ENCODE measurements at places on chromosomes 3 and 15.
A peak's percentile ranks its signal among the peaks of the same experiment; 100 is the strongest.

GRCh38 chr3:115626006-115626409 lies 2.7 kb downstream of the GAP43 start:
- no peak for DNase-seq

- DNase-seq = no peak
These were observed 611.3 kb downstream of the EDEM1 start for GRCh38 chr3:5798809-5799208.

- no peak for DNase-seq
These were observed 97.8 kb downstream of the BBX start for GRCh38 chr3:107620534-107620933.

- no peak for DNase-seq
These were observed 5.5 kb downstream of the SSUH2 start for GRCh38 chr3:8638994-8639658.

GRCh38 chr15:53196788-53197187 lies 406.7 kb upstream of the ONECUT1 start:
- no peak for DNase-seq

DNA sequence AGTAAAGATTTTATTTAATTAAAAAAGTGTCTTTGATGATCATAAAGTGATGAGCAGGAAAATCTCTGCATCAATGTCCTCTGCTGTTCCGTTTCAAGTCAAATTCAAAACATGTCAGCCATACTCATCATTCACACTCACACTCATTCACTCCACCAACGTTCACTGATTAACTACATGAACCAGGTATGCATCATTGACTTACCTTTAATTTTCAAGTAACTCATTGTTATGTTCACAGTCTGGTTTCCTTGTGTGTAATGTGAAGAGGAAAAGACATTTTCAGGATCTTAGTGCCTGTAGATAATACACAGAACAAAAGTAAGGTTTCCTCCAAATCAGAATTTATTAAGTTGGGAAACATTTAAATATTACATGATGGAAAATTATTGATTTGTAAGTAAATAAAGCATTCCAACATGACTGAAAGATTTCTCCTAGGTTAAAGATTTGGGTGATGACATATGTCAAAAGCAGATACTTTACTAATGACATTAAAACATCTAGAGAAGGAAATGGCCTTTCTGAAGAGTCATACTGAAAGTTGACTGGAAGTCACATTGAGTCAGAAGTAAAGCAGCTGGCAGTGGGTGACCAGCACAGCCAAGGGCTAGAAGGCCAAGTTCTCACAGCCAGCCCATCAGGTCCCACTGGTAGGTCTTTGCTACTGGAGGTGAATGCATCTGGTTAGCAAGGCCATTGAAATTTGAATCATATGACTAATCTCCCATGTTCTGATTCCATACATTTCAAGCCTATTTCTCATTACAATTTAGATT lies 251.9 kb downstream of the CDIN1 start:
- DNase-seq = no peak

DNA sequence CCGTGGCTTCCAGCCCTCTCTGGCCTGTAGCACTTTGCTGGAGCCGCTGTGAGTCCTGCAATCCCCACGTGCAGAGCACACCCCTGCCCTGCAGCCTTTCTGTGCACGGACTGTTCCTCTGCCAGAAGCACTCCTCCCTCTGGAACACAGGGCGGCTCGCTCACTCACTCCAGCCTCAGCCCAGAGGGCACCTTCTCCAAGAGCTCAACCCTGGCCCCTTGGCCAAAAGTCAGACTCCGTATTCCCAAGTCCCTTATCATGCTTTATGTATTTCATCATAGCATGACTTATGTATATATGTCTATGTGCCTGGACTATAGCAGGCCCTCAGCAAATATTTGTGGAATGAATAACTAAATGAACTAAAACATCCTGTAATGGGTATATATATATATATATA lies 63.2 kb downstream of the ASB7 start:
- DNase-seq = no peak

DNA sequence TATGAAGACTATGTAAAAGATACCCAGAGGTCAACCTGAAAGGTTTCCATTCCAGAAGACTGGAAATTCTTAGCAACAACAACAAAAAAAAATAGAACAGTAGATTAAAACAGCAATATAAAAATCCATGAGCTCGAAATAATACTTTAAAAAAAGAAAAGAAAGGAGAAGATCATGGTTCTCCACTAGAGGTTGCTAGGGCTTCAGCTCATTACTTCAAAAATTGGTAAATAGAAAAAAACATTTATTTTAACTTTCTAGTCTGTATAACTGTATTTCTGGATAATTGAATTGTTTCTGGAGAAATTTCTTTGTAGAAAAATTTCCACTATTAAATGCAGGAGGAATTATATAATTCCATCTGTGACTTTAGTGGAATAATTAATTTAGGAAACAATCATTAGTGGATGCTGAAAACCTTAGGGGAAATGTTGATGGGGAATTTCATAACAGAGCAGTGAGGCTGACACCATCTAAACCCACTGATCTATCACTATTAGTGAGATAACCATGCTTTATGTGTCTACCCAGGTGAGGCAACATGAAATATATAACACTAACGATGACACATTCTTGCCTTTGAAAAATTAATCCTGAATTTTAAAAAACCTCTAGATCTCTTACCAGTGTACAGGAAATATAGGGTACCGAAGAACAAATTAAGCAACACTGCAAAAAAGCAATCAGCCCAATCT lies 62.5 kb upstream of the SNRK start:
- DNase-seq = no peak

- no peak for DNase-seq
These were observed 53.9 kb upstream of the ACKR4 start for GRCh38 chr3:132543011-132543739.

GRCh38 chr3:159029306-159030026 lies 227.6 kb downstream of the MFSD1 start:
- no peak for DNase-seq

DNA sequence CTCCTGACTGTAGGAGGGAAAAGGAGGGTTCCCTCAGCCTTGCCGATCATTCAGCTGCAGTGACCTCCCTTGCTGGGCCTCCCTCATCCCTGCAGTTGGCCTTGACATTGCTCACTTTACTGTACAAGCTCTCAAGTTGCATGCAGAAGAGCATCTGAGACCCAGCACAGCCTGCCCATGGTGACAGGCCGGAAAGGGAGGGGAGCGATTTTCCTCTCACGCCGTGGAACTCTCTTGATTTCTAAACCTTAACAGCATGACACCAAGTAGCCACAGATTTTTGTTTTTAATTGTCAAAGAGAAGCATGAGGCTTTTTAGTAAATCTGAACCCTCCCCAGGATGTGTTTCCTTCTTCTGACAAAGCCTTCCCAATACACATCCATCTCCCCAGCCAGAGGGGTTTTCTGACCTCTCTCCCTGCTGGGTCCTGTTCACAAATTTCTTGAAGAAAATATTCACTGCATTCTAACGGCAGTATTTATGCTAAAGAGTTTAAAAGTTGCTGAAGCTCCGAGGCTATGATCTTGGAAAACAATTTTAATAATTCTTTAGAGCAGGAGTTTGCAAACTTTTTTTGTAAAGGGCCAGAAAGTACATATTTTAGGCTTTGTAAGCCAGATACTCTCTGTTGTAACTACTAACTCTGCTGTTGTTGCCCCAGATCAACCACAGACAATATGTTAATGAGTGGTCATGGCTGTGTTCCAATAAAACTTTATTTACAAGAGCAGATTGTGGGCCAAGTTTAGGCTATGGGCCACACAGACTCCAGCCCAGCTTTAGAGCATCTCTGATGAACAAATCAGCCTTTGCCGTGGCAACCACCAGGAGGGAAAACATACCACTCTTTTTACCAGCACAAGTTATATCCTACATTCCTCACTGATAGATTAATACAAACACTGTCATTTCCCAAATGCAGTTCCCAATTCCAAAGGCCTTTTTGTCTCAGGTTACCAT lies 34.8 kb downstream of the LMCD1 start:
- DNase-seq = no peak

DNA sequence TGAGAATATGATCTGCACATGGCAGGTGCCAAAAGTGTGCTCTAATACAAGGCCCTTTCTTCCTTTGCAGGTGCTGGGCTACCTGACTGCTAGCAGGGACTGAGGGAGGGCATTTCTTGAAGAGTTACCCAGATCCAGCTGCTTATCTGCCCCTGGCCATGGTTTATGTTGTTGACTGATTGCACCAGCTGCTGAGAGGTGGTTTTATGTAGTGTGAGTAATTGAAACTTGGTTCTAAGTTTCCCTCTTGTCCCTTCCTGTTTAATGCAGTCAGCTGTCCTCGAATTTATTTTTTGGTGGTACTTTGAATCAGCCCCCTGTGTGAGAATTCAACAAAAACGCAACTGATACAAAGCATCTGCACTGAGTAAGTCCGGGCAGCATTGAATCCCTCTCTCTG lies 288.3 kb upstream of the C2CD4B start:
- no peak for DNase-seq

GRCh38 chr3:128354788-128355542 lies 111.7 kb downstream of the DNAJB8 start:
- no peak for DNase-seq

- no peak for DNase-seq
These were observed 189.6 kb downstream of the GHSR start for GRCh38 chr3:172258624-172259023.

- peak; percentile 80 for DNase-seq
These were observed 64.0 kb upstream of the C15orf61 start for GRCh38 chr15:67456677-67457529.

GRCh38 chr15:43941555-43941954 lies 114.8 kb downstream of the WDR76 start:
- DNase-seq = no peak

DNA sequence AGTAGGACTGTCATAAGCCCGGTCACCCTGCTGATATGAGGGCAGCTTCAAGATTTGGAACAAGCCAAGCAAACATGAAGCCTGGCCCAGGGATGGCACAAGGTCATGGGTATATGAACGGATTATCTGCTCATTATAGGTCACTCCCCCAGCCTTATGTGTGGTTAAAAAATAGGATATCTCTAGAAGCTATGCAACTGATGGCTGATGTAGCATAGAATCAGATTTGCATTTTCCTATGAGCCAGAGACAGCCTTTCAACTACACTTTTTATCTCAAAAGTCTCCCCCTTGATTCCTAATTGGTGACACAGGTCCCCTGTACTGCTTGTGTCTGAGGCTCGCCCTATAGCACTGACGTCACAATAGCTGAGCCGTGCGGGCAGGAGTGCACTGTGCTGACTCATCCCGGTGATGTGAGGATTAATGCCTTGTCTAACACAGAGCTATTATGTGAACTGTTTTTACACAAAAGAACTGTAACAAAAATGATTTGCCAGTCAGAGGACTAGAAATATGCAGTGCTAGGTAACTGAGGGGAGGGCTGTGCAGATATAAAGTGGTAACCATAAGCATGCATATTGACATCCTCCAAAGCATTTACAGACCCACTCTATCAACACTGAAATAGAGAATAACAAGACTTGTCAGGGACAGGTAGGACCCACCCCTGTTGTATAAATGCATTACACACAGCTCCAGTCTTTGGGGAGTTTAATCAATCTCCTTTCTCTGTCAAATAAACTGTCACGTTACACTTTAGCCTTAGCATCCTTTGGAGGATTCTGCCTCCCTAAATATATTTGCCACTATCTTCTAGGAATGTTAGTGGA lies 204.9 kb downstream of the TIGIT start:
- DNase-seq = no peak

DNA sequence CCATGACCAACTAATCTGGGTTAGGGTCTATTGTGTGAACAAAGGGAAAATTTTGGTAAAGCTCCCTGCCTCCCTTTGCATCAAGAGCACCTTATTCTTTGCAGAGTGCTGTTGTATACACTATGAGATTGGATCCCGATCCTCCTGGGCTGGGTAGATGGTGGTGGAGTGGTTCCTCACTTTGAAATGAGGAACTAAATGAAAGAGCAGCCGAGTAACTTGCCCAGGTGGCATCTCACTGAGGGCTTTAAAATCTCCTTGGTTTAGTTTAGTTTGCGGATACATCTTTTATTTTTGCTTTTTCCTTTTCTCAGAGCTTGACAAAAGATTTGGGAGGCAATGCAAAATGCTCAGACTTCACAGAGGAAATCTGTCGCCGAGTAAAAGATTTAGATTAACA lies 19.4 kb downstream of the IDH3A start:
- no peak for DNase-seq

DNA sequence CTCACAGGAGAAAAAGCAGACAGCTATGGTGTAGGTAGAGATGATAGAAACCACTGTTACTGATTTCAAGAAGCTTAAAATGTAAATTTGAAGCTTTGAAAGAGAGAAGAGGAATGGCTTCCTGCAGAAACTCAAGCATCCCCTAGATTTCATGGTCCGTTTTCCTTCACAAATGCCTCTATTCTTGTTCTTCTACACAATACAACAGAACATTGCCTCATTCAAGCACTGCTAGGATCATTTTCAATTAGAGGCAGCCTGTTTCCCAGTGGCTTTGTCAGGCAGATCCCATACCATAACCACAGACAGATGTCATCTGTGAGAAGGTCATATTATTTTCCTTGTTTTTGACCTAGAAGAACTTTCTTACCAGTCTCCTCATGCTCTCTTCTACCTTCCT lies 77.9 kb upstream of the SPRED1 start:
- DNase-seq = no peak

DNA sequence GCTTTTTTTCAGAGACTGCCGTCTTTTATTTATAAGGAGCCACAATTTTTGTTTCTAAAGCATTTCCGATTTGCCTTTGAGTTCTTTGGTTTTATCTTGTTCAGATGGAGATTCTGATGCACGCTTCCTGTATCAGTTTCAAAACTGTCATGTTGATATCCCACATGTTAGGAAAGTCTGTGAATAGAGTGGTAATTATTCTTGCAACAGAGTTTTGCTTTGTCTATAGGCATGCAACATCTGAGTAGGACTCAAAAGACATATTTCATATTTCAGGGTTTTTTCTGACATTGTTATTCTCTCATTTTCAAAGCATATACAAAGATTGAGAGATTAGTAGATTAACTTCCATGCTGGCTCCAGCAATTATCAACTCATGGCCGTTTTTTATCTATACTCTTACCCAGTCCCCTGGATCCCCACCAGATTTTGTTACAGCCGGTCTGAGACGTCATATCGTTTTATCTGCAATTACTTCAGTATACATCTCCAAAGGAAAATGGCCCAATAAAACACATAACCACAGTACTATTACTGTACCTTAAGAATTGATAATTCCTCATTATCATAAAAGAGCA lies 22.4 kb downstream of the PAQR5 start:
- no peak for DNase-seq

- DNase-seq = no peak
These were observed 234.3 kb downstream of the SQOR start for GRCh38 chr15:45869034-45869668.

GRCh38 chr3:9172851-9173321 lies 76.6 kb downstream of the SRGAP3 start:
- DNase-seq = peak; percentile 87

DNA sequence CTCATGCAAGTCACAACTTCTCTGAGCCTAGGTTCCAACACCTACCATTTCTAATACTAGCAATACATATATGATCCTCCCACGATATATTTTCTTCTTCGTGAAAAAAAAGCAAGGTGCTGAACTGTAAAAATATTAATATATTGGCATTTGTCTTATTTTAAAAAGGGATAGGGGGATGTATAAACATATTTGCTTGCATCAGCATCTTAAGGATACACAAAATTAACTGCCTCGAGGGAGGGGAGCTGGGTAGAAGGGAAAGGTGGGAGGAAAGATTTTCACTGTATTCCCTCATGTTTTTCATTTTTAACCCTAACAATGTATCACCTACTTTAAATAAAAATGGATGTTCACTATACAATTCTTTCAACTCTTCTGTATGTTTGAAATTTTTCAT lies 1.3 kb downstream of the HACD2 start:
- DNase-seq = no peak
